AML-193 (cell line): ENCODE measurements at places on chromosomes 6 and 20.

GRCh38 chr20:14707026-14707680, 369.7 kb upstream of the FLRT3 start:
- DNase-seq, result no peak

DNA sequence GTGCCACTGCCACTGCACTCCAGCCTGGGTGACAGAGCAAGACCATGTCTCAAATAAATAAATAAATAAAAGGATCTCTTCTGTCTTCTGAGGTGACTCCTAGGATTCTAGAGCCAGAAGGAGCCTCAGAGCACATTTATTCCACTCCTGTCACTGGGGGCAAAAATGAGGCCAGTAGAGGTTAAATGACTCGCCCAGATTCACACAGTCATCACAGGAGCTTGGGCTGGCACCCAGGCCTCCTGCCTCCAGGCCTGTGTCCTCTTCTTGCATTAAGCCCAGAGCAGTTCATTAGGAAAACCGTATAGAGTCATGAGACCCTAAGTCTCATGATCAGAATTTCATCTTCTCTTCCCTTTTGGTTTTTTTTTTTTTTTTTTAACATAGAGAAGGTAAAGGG, 243.3 kb downstream of the NRN1 start:
- no peak for DNase-seq

GRCh38 chr6:129601323-129601722, 108.7 kb downstream of the ARHGAP18 start:
- no peak for DNase-seq

DNA sequence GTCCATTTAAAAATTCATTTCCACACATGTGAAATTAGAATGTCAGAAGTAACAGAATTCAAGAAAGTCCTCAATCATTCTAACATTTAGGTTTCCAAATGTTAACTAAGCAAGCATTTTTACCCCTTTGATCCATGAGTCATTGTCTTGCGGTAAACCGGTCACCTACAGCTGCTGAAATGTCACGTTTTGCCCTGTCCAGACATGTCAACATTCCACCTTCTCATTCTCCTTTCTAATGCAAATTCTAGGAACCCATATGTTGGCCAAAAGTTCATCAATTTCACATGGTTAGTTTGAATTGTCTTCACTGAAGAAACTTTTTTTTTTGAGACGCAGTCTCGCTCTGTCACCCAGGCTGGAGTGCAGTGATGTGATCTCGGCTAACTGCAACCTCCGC, 117.2 kb downstream of the IPCEF1 start:
- DNase-seq, result no peak

- DNase-seq, result no peak
Observed at GRCh38 chr20:41601742-41602141, 16.4 kb downstream of the CHD6 start.

GRCh38 chr6:41682497-41683272, 44.4 kb downstream of the MDFI start:
- no peak for DNase-seq

GRCh38 chr6:53728570-53729194, 63.1 kb upstream of the KLHL31 start:
- DNase-seq, result peak; percentile 57

DNA sequence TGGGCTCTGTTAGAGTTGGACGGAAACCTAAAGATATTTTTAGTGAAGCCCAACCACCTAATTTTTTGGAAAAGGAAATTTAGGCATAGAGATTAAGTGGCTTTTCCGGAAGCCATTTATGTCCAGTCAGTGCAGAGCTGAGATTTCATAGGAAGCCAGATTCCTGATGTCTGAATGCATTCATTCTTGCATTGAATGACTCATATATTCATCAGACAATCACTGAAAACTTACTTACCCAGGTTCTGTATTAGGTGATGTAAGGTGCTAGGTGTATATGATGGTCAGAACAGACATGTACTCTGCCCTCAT, 4.1 kb downstream of the SH3BGRL2 start:
- no peak for DNase-seq

- DNase-seq, result no peak
Observed at GRCh38 chr20:47973519-47974233, 188.4 kb upstream of the SULF2 start.

GRCh38 chr6:41970436-41970846, 28.8 kb upstream of the CCND3 start:
- DNase-seq, result peak; percentile 94

GRCh38 chr6:41801380-41801779, 13.9 kb downstream of the TOMM6 start:
- DNase-seq, result peak; percentile 30

DNA sequence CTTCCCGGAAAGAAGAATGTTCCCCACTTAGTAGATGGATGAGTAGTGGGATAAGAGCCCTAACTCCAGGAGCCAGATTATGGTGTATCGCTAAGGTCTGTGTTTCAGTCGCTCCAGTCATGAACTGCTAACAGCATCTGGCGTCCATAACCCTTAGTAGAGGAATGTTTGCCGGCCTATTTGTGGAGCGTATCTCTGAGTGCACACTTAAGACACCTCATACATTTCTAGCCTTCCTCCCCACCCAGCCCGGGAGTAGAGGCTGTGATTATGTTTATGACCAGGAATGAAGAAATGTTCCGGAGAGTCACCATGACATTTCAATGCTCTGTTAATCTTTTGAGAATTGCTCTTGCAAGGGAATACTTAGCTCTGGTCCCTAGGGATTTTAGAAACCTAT, 251.1 kb upstream of the SOX4 start:
- DNase-seq, result no peak

DNA sequence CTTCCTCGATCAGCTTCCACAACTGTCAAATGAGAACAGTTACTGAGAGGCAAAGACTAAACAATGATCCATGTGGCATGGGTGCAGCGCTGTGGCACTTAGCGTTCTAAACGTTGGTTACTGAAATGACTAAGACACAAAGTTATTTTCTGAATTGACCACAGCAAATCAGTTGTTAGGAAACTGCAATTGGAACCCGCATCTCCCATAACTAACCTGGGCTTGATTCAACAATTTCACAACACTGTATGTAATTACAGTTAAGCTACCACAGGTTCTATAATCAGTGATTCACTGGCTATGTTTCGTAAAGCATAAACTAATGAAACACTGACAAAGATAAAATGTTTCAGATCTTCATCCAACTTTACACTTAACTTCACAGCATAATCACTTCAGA, 12.5 kb downstream of the WDR27 start:
- DNase-seq, result no peak

DNA sequence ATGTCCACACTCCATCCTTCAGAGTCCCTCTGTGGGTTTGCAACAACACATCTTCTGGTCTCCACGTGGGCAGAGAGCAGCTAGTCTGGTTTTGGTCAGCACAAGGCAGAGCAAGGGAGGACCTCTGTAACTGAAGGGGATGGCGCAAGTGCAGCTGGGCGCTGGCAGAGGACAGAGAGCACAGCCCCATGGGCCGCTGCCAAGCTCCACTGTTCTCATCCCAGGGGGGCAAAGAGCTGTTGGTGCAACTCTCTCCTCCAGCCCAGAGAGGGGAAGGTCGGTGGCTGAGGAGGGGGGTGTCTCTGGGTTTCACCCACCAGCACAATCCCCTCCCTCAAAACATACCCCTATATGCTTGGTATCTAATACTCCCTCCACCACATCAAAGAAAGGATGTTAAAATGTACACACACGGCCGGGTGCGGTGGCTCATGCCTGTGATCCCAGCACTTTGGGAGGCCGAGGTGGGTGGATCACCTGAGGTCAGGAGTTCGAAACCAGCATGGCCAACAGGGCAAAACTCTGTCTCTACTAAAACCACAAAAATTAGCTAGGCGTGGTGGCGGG, 9.1 kb downstream of the ATP9A start:
- no peak for DNase-seq

DNA sequence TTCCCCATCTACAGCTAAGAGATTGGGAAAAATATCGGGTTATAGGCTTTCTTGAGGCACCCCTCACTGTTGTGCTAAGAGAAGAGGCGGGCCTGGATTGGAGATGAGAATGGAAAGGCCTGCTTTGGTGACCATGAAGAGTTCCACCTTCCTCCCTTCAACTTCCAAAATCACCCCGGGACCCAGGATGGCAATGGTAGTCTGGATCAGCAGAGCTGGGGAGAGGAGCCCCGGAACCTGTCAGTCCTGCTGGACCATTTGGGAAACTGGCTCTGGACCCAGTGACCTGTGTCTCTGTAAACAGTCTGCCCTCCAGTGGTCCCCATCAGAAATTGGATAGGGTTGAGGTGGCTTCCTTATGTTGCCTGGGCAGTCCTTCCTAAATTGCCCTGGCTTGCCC, 1085.6 kb downstream of the KHDRBS2 start:
- DNase-seq, result no peak

DNA sequence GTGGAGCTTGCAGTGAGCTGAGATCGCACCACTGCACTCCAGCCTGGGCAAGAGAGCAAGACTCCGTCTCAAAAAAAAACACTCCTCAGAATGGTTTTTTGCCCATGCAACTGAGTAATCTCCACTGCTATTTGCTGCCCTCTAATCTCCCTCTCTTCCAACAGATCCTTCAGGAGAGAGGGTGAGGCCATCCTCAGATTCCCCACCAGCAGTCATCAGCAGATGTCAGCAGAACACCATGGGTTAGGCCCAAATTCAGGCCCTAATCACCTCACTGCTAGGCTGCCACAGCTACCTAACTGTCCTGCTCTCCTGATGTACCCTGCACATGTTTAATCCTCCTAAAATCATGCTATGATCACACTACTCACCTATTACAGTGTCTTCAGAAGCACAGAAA, 63.2 kb upstream of the BEND6 start:
- no peak for DNase-seq

- DNase-seq, result no peak
Observed at GRCh38 chr6:129485746-129486145, 224.2 kb downstream of the ARHGAP18 start.

DNA sequence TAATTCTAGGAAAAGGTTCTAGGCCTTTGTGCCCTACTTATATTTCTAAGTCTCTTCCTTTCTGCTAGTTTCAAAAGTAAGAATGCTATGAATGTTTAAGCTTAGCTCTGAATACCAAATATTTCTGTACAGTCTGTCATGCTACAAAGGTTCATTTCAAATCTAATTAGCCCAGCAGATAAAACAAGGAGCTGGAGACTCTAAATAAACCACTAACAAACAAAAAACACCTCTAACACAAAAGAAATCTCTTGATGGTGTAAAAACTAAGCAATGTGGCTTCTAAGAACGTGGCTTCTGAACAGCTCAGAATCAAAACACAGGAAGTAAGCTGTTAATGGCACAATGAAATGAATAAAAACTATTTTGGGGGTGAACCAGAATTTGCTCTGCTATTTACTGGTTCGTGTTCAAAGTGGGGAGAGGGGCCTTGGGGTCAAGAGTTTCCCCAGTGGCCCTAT, 198.3 kb downstream of the BCAS1 start:
- no peak for DNase-seq

DNA sequence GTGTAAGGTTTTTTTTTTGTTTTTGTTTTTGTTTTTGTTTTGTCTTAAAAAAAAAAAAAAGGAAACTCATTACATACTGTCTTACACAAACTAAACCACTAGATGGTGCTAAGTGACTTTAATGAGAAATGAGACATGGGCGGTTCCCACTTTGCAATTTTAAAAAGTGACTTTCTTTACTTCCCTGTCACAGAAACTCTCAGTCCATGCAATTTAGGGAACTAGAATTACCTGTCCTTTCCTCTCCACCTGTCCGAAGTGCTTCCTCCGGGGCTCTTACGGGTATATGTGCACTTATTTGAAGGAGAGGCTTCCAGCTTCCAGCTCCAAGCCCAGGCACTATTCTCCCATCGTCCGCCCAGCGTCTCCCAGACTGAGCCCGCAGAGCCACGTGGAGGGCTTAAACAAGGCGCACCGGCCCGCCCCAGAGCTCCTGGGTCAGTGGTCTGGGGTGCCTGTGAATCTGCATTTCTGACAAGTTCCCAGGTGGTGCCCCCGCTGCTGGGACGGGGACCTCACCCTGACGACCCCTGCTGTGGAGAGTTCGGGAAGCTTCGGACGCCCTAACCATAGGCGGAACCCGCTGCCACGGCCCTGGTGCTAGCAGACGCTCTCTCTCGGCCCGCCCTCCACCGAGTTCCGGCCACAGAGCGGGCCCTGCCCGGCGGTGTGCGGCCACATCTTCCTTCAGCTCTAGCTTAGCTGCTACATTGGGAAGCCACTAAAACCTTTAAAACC, 26.1 kb downstream of the BFSP1 start:
- DNase-seq, result peak; percentile 63

GRCh38 chr20:8722277-8722928, 346.5 kb upstream of the PLCB4 start:
- peak; percentile 45 for DNase-seq

- no peak for DNase-seq
Observed at GRCh38 chr6:136192902-136193301, 57.2 kb downstream of the MTFR2 start.

- no peak for DNase-seq
Observed at GRCh38 chr6:84816741-84817140, 52.3 kb upstream of the TBX18 start.
